ENCODE measurements at places on chromosomes 4 and X.

DNA sequence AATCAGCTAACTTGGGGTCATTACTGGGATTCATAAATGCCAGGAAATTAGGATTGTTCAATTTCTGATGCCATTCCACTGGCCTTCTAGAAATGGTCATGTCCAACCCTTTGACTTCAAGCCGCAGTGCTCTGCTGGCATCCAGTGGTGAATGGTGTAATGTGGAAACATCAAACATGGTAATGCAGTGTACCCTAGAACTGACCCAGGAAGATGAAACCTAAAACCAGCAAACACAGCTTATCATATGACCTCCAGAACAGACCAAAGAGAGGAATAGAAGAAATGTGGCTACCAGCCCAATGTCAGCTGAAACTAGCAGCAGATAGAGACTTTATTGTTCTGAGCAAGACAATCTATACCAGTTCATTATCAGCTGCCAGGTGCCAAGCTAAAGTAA, 13.8 kb downstream of the CXCL13 start:
- no peak for DNase-seq

- no peak for DNase-seq
Measured at GRCh38 chrX:41043196-41043595, 42.0 kb upstream of the USP9X start.

- no peak for DNase-seq
Measured at GRCh38 chr4:6824772-6825402, 42.4 kb downstream of the KIAA0232 start.

GRCh38 chrX:16897445-16897844, 27.3 kb upstream of the RBBP7 start:
- DNase-seq: no peak

Measured in T-helper 1 cell (primary cell).